Activated CD8-positive, alpha-beta memory T cell treated with anti-CD3 and anti-CD28 coated beads for 4 hours (primary cell): ENCODE measurements at places on chromosomes 16 and 17.

- no peak for DNase-seq
These were observed 20.2 kb downstream of the CHCT1 start for GRCh38 chr17:60442271-60443173.

DNA sequence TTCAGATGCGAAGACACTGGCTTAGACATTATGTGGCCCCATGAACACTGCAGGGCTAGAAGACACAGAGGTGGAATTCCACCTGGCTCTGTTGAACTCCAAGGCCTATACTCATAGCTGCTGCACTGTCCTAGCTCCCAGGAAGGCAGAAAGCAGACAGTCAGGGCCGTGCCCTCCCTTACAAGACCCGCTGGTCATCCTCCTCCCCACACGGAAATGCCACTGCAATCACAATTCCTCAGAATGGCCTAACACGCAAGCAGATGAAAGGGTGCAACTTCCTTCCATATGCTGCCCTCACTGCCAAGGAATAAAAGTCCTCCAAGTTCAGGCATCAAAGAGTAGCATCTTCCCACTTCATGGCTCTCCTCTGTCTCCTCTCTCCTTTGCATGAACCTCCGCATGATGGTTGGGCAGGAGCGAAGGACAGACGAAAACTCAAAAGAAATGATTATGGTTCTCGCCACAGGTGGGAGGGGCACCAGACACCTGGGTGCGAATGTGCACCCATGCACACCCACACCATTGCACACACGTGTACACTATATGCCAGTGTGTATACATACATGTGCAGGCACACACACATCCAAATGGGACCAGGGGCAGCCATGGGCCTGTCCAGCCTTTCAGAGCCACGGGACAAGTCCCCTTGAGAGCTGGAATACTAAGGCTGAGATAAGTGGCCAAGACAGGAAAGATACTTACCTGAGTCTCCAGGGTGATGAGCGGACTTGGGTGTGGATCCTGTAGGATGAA, 113.3 kb downstream of the XYLT1 start:
- DNase-seq, result no peak

DNA sequence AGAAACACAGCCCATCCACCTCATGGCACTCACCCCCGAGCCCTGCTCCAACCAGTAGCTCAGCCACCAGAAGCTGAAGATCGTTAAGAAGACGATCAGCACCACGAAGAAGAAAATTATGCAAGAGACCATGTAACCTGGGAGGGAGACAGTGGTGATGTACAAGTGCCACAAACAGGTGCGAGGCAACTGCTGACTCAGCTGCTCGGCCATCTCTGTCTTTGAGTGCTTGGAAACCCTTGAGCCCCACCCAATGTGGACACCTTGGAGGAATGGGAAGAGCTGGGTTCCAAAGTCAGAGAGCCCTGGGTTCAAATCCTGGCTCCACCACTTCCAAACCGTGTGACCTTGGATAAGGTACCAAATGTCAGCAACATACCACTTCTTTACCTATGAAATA, 38.1 kb upstream of the ABCC12 start:
- DNase-seq, result no peak

DNA sequence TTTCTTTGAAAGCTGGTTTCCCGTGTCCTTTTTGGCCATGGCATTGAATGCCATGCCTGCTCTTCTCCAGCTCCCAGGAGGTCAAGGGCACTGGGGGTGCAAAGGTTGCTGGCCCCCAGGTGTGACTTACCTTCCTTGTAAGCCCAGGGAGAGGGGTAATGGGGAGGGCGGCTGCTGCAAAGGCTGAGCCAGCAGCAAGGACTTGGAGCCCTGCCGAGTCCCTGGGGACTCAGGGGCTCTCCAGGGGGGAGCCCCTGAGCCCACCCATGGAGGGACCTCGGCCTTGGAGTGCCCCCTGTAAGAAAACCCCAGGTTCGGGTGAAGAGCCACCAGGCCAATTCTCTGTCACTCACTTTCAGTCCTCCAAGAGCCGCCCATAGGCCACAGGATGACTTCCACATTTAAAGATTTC, 5.9 kb upstream of the CCL22 start:
- DNase-seq, result no peak

DNA sequence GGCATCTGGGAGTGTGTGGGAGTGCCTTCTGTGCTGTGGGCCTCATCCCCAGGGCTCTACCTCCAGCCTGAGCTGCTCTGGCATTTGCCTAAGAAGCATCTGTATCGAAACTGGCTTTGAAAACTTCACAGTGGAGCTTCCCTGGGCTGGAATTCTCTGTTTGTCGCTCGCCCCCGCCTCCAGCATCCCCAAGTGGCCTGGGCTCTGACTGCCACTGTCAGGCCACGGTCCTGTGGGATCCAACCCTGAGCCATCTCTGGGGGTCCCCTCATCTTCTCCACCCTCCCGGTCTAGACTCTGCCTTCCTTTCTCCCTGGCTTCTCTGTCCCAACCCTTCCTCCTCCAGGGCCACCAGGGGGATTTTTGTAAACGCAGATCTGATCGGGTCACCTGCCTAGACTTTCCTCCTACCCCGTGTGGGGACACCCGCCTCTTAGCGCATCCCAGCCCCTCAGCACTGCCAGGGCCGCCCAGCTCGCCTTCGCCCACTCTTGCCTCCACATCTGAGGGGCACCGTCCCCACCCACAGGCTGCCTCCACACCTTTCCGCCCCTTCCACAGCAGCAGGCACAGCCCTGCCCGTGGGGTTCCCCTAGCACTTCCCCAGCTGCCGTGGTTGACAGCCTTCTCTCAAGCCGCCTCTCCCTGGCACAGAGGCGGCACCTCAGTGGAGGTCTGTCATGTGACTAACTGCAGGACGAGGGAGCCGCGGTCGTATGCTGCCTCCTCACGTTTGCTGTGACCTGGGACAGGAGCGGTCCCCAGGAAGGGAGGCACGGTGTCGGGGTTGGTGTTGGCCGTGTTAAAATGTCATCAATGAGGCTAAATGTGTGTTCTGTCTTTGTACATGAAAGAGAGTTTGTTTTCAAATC, 12.0 kb downstream of the TBC1D24 start:
- peak; percentile 75 for DNase-seq

- no peak for DNase-seq
These were observed 9.2 kb upstream of the ITPRIPL2 start for GRCh38 chr16:19104607-19105006.

- no peak for DNase-seq
These were observed 9.6 kb downstream of the LDAF1 start for GRCh38 chr16:21167929-21168602.

- no peak for DNase-seq
These were observed 484.0 kb upstream of the ERCC4 start for GRCh38 chr16:13435873-13436474.

DNA sequence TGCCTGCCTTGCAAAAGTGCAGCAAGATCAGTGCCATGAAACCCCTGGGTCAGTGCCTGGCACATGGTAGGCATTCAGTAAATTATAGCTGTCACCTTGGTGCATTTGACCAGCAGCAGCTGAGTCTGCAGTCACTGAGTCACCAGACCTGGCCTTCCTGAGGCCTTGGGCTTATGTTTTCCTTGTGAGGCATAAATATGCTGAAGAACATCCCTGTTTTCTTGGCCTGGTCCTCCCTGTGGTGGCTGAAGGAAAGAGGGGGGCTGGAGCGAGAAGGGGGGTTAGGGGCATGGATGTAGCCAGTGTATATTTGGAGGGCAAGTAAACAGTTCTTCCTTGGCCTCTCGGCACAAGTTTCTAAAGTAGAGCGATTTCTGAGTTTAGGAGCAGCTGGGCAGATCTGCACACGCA, 26.5 kb downstream of the EPN2 start:
- no peak for DNase-seq

- DNase-seq, result no peak
These were observed 30.1 kb downstream of the CCL4 start for GRCh38 chr17:36133602-36134236.

GRCh38 chr17:75240394-75241142, 20.8 kb downstream of the GGA3 start:
- DNase-seq, result no peak

- no peak for DNase-seq
These were observed 244.1 kb upstream of the MON1B start for GRCh38 chr16:76946879-76947278.

- DNase-seq, result no peak
These were observed 66.1 kb upstream of the SREBF1 start for GRCh38 chr17:17902877-17903276.

DNA sequence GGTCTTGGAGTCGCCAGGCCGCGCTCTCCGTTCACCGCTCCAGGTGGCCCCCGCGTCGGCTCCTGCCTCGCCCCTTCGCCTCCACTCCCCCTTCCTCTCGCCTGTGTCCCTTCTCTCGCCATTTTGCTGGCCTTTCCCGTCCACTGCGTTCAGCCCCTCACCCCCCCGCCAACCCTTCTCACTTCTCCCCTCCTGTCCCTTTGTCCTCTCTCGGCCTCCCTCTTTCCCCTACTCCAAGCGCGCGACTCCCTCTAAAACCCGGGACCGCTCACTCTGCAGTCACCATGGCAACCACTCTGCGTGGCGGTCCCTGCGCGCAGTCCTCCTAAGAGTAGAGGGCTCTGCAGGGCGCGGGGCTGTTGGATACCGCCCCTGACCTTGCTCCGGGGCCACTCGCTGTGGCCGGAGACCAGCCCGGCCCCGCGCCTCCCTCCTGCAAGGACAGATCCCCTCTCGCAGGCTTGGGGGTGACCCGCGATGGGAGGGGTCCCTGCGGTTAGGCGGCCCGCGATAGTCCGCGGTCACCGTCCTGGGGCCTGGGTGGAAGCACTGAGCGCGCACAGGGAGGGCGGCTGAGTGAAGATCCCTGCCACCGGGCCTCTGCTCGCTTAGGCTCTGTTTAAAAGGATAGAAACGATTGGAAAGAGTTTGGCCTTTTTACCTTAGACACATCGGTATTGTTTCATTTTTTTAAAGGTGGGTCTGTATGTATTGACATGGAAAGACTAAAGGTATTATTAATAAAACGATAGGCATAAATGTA, 454 bp downstream of the CCDC40 start:
- DNase-seq, result peak; percentile 6

- DNase-seq, result no peak
These were observed 6.8 kb downstream of the CRISPLD2 start for GRCh38 chr16:84826558-84826941.

DNA sequence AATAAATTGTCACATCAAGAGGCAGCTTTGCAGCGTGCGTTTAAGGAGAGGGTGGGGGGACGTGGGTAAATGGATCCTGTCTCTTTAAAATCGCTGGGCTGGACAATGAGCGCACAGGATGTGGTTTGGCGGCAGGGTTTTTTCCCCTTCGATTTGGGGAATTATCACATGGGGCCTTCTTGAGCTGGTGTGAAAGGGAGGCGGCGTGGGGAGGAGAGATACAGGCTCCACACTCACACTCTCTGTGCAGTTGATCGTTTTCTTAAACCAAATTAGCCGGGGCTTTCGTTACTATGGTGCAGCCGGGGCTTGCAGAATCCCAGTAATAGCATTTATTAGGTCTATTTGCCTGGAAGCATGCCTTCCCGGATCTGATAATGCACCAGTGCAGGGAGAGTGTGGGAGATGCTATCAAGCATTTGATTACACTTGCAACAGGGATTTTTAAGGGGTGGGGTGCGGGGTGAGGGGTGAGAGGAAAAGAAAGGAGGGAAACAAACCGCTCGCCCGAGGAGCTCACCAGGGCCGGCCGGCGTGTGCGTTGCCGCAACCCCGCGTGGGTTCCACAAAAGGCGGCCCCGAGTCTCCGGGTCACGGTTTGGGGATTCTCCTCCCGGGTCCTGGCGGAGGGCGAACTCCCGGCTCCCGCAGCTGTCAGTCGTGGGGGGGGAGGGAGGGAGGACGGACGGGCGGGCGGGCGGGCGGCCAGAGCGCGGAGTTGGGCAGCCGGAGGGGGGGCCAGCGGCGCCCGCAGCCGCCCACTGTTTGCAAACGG, 58.8 kb upstream of the GSE1 start:
- DNase-seq, result peak; percentile 71

GRCh38 chr17:51435641-51436091, 175.3 kb downstream of the UTP18 start:
- no peak for DNase-seq

GRCh38 chr16:229731-230281, 557 bp upstream of the LUC7L start:
- DNase-seq, result no peak

- no peak for DNase-seq
These were observed 194.5 kb downstream of the FOXL1 start for GRCh38 chr16:86772671-86773353.

- DNase-seq, result peak; percentile 27
These were observed 51.7 kb upstream of the MTSS2 start for GRCh38 chr16:70737377-70738082.

GRCh38 chr17:40176754-40177110, 538 bp upstream of the RAPGEFL1 start:
- DNase-seq, result no peak

DNA sequence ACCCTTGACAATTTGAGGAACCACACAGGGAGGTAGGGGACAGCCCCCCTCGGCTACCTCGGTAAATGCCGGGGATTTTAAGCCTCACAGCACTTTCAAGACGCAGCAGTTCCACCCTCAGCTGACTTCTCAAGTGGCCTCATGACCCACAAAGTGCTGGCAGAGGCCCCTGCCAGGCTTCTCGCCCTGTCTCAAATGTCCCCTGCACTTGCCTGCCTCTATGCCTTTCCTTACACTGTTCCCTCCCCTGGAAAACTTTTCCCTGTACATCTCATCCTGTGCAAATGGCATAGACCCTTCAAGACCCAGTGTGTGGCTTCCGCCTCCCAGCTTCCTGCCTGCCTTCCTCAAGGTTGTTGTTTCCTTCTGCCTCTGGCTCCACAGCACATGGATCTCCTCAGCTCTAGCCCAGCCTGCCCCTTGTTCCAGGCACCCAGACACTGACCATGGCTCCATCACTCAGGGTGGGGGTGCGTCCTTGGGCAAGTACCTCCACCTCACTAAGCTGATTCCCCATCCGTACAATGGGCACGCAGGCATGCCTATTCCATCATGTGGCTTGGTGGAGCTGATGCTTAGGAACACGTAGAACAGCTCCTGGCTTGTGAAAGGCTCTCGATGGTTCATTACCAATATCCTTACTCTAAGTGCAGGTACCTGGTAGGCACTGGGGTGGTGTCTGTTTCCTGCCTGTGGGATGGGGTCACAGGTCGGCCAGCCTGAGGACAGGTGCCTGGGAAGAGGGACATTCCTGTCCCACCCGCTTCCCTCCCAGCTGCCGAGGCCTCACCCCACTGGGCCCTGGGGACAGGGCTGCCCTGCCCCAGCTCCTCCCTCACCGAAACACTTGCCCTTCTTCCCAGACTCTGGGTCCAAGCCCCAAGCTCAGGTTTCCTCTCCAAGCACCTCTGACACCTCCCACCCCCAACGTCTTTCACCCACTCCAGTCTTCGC, 24.0 kb downstream of the MMP15 start:
- DNase-seq, result no peak

- DNase-seq, result no peak
These were observed 34.0 kb downstream of the DGKE start for GRCh38 chr17:56867948-56868376.

- DNase-seq, result no peak
These were observed 60.5 kb downstream of the ZZEF1 start for GRCh38 chr17:4082136-4082924.
